ENCODE measurements at places on chromosomes 12 and 14. TPM values are rescaled to one million over a fixed set of nuclear protein-coding genes. Genes with fewer than 3 reads are reported as not detected.

DNA sequence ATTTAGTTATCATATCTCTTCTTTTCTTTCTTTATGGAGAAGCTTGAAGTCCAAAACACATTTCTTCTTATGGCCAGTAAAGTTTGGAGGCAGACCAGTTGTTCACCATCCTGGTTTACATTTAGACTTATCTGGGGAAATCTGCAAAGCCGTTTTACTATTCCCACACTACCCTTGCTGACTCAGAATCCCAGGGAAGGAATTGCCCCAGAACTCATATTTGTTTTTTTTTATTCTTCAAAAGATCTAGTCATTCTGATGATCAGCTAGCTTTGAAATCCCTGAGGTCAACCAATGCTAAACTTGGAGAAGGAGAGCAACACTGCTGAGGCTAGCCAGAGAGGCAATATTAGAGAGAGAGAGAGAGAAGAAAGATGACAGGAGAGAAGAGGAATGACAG, 12.3 kb upstream of the LMO3 start:
- H3K27me3 ChIP-seq, result no peaks in the 10 kb centered on the region
- H3K4me1 ChIP-seq, result no peaks in the 10 kb centered on the region
- no peak overlapping the region for H3K27ac ChIP-seq
- H3K4me3 ChIP-seq, result no peak overlapping the region
- DNase-seq, result no peak

Gene HRK
- total RNA-seq, result not detected

Gene ATG101
- 24.0 TPM for total RNA-seq

DNA sequence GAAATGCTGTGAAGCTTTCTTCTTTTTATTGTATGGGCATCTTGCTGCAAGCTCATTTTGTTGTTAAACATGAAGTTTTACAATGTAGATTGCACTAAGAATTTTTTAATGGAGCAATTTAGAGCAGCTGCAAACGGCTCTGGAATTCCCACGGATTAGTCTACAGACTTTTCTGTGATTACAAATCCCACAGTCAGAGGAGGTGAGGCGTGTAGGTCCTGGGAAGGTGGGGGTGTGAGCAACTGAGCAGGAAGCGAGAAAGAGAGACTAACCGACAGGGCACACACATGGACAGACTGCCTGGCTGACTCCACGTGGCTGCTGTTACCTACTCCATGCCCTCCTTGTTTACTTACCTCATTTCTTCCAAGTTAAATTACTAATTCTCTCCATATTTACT, 348.5 kb downstream of the NPAS3 start:
- H3K27ac ChIP-seq, result no peak overlapping the region
- no peaks in the 10 kb centered on the region for H3K36me3 ChIP-seq
- no peaks in the 10 kb centered on the region for H3K4me1 ChIP-seq
- no peak for DNase-seq
- H3K4me3 ChIP-seq, result no peak overlapping the region

DNA sequence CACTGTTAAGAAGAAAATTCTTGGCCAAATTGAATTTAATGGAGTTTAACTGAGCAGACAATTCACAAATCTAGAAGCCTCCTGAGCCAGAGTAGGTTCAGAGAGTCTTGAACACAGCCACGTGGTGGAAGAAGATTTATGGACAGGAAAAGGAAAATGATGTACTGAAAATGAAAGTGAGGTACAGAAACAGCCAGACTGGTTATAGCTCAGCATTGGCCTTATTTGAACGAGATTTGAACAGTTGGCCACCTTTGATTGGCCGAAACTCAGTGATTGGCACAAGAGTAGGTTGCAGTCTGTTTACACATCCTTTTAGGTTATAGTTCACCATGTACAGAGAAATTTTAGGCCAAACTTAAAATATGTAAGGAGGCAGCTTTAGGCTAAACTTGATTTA, 9.9 kb downstream of the OAS2 start:
- H3K27ac ChIP-seq, result peak overlapping the region; percentile 84
- no peaks in the 10 kb centered on the region for H3K27me3 ChIP-seq
- H3K36me3 ChIP-seq, result peaks cover 94% of the 10 kb centered on the region
- peak; percentile 52 for DNase-seq
- peaks cover 61% of the 10 kb centered on the region for H3K4me1 ChIP-seq

- no peak overlapping the region for H3K4me3 ChIP-seq
- H3K4me1 ChIP-seq, result no peaks in the 10 kb centered on the region
- no peak overlapping the region for H3K27ac ChIP-seq
- DNase-seq, result no peak
Observed at GRCh38 chr14:33596211-33597080, 354.4 kb downstream of the EGLN3 start.

Gene NEUROD4
- not detected for total RNA-seq

Gene SRRM4
- total RNA-seq, result not detected

DNA sequence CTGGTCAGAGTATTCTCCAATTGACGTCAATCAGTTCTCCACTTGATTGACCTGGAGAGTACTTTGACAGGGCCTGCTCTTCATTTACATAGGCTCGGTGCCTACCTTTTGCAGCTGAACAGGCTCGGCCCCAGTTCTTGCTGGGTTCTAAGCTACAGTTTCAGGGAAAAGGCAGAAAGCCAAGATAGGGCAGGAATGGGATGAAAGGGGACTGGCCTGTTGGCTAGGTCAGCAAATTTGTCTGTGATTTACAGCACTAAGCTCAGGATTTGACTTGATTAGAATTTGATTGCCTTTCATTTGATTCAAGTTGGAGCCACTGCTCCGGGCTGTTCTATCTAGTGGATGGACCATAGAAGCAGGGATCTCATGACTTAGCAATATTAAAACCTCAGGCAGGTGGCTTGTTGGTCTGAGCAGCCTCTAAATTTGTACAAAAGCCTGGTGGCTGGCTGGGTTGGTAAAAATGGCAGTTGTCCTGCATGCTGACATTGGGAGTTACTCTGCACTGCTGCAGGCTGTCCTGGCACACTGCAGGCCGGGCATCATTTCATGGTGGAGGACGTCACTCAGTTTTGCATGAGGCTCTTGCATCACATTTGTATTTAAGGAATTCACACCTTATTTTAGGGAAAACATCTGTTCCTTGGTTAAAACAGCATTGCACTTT, 71.8 kb downstream of the BICD1 start:
- H3K4me3 ChIP-seq, result no peak overlapping the region
- no peak overlapping the region for H3K27ac ChIP-seq
- H3K4me1 ChIP-seq, result no peaks in the 10 kb centered on the region
- DNase-seq, result no peak
- H3K36me3 ChIP-seq, result peaks cover 10% of the 10 kb centered on the region
- no peaks in the 10 kb centered on the region for H3K27me3 ChIP-seq

- H3K4me1 ChIP-seq, result no peaks in the 10 kb centered on the region
- no peak overlapping the region for H3K4me3 ChIP-seq
- no peak overlapping the region for H3K27ac ChIP-seq
- H3K27me3 ChIP-seq, result no peaks in the 10 kb centered on the region
- DNase-seq, result no peak
- H3K36me3 ChIP-seq, result peaks cover 16% of the 10 kb centered on the region
Observed at GRCh38 chr12:105020241-105020962, 34.3 kb downstream of the NOPCHAP1 start.

DNA sequence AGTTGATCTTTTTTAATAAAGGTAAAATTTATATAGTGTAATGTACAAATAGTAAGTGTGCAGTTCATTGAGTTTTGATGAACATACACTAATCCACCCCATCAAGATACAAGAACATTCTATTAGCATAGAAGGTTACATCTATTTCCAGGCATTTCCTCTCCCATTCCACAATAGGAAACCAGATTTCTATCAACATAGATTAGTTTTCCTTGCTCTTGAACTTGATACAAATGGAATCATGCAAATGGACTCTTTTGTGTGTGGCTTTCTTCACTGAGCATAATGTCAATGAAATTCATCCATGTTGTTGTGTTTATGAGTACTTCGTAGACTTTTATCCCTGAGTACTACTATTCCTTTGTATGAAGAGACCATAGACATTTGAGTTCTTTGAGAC, 10.8 kb downstream of the STYX start:
- peaks cover 20% of the 10 kb centered on the region for H3K36me3 ChIP-seq
- no peak for DNase-seq
- H3K4me3 ChIP-seq, result no peak overlapping the region
- peaks cover 76% of the 10 kb centered on the region for H3K4me1 ChIP-seq
- no peaks in the 10 kb centered on the region for H3K27me3 ChIP-seq
- peak overlapping the region; percentile 84 for H3K27ac ChIP-seq

- H3K36me3 ChIP-seq, result peaks cover 21% of the 10 kb centered on the region
- peaks cover 2% of the 10 kb centered on the region for H3K27me3 ChIP-seq
- DNase-seq, result peak; percentile 45
- H3K4me1 ChIP-seq, result peaks cover 34% of the 10 kb centered on the region
- H3K27ac ChIP-seq, result peak overlapping the region; percentile 26
Observed at GRCh38 chr14:65103150-65103760, 938 bp upstream of the MAX start.

GRCh38 chr12:120698665-120699064, 11.6 kb upstream of the UNC119B start:
- H3K4me1 ChIP-seq, result no peaks in the 10 kb centered on the region
- H3K36me3 ChIP-seq, result peaks cover 54% of the 10 kb centered on the region
- H3K4me3 ChIP-seq, result no peak overlapping the region
- H3K27me3 ChIP-seq, result no peaks in the 10 kb centered on the region
- no peak for DNase-seq

DNA sequence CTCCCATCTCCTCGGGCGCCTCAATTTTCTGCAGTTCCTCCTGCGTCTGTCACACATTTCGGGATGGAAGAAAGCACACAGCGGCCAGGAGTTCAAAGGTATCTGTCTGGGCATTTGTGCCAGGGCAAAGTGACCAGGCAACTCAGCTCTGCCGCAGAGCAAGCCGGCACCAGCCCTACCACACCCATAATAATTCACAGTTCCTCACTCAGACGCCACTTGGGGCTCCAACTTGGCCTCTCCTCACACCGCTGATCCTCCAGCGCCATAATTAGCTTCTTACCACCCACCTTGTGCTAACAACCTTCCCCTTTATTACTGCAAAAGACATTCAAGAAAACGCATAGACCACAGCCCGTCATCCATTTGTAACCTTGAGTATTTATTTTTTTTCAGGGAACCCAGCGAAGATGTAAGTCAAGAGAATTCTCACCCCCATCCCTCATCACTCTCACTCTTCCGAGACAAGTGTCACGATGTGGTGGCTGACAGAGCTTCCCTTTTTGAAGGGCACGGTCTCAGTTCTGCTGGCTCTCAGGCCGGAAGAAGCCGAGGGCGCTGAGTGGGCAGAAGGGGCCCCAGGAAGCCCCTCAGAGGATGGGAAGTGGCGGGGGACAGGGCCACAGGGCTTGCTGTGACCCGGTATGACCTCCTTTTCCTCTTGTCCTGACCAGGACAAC, 25.2 kb upstream of the NCOR2 start:
- peaks cover 11% of the 10 kb centered on the region for H3K27me3 ChIP-seq
- no peak for DNase-seq
- no peaks in the 10 kb centered on the region for H3K36me3 ChIP-seq

DNA sequence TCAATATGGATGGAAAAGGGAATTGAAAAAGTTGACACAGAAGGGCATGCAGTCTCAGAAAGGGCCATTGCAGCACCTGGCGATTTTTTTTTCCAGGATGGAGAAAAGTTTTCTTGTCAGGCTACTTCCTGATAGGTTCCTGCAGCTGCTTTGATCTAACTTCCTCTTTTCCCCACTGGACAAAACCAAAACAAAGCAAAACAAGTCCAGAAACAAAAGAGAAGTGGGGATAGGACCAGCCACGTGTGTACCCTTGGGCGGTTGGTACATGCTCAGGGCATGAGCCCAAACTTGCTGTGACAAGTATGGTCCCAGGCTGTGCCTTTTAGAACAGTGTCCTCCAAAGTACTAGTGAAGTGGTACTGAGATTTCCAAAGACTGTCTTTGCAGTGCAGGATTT, 89.8 kb downstream of the CHST11 start:
- H3K27ac ChIP-seq, result no peak overlapping the region
- H3K4me3 ChIP-seq, result no peak overlapping the region

GRCh38 chr12:3493043-3493858, 2.2 kb downstream of the PRMT8 start:
- no peaks in the 10 kb centered on the region for H3K36me3 ChIP-seq
- H3K27ac ChIP-seq, result no peak overlapping the region
- H3K27me3 ChIP-seq, result peaks cover 61% of the 10 kb centered on the region
- DNase-seq, result peak; percentile 13

GRCh38 chr14:67609642-67610310, 9.7 kb upstream of the PIGH start:
- DNase-seq, result no peak
- H3K27me3 ChIP-seq, result no peaks in the 10 kb centered on the region
- no peaks in the 10 kb centered on the region for H3K36me3 ChIP-seq

GRCh38 chr14:81211844-81212243, 8.9 kb downstream of the GTF2A1 start:
- no peak overlapping the region for H3K27ac ChIP-seq
- H3K27me3 ChIP-seq, result no peaks in the 10 kb centered on the region
- H3K36me3 ChIP-seq, result peaks cover 51% of the 10 kb centered on the region
- no peak overlapping the region for H3K4me3 ChIP-seq

Gene RTRAF
- total RNA-seq, result 232 TPM

DNA sequence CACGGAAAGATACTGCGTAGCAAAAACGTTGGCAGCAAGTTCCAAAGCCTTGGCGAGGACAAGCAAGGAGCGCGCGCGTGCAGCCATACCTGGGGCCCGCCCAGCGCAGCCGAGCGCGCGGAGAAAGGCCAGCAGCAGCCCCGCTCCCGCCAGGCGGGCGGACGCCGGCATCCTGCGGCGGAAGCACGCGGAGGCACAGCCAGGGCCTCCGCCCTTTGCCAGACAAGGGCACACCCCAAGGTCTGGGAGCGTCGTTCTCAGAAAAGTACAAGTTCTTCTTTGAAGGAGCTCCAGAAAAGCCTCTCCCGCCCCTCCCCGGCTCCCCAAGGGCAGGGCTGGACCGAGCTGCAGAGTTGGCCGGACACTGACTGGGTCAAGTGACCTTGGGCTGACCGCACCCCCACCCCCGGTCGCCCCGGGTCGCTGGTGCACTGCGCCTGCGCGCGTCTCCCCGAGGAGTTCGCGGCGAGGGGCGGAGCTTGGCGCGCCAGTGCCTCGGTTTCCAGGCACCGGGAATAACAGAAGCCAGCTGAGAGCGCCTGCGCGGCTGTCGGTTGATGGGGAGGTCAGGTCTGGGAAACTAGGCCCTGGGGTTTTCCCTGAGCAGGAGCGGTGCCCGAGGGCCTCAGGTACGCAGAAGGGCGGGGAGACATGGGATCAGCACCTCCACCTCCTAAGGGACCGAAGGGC, at the start of gene ZC2HC1C:
Gene ZC2HC1C (plus strand): TSS at position 521 of the 690 bp plus-strand sequence. CDS start 933 bp downstream, outside the sequence.
- H3K4me1 ChIP-seq, result peaks cover 8% of the 10 kb centered on the region
- DNase-seq, result peak; percentile 79
- H3K4me3 ChIP-seq, result no peak within 1 kb of the TSS
- peak within 1 kb of the TSS; percentile 82 for H3K27ac ChIP-seq

- no peak for DNase-seq
- peaks cover 13% of the 10 kb centered on the region for H3K4me1 ChIP-seq
- H3K27ac ChIP-seq, result no peak overlapping the region
Observed at GRCh38 chr12:3172124-3173007, 95.2 kb downstream of the TSPAN9 start.

Gene ANO4
- total RNA-seq, result not detected

DNA sequence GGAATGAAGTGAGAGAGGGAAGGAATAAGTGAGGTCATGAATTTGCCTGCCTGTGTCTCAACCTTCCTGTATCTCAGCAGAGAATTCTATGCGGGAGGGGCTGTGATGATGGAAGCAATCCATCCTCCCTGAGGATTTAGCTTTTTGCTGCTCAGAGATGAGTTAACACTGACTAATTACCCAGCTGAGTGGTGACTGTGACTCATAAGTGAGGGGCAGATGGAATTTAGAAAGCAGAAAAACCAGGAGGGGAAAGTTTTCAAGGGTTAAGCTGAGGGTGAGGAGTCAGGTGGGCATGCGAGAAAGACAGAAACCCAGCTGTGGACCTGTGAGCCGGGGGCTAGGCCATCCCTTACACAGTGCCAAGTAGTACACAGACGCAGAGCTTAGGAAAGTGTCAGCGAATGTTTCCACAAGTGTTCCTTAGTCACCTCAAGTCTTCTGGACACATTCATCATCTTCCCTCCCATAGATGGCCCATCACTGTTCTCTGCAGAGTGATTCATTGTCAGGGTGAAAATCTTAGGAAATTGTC, 277.9 kb downstream of the IPO8 start:
- no peaks in the 10 kb centered on the region for H3K4me1 ChIP-seq
- no peaks in the 10 kb centered on the region for H3K36me3 ChIP-seq
- no peaks in the 10 kb centered on the region for H3K27me3 ChIP-seq

All from activated CD4-positive, alpha-beta T cell treated with anti-CD3 and anti-CD28 coated beads for 36 hours (primary cell).